ENCODE measurements at places on chromosomes 13 and 19. TPM values are rescaled to one million over a fixed set of nuclear protein-coding genes. Genes with fewer than 3 reads are reported as not detected.

The KLK15 gene
- total RNA-seq = not detected

The RFX2 gene
- 4.8 TPM for total RNA-seq

DNA sequence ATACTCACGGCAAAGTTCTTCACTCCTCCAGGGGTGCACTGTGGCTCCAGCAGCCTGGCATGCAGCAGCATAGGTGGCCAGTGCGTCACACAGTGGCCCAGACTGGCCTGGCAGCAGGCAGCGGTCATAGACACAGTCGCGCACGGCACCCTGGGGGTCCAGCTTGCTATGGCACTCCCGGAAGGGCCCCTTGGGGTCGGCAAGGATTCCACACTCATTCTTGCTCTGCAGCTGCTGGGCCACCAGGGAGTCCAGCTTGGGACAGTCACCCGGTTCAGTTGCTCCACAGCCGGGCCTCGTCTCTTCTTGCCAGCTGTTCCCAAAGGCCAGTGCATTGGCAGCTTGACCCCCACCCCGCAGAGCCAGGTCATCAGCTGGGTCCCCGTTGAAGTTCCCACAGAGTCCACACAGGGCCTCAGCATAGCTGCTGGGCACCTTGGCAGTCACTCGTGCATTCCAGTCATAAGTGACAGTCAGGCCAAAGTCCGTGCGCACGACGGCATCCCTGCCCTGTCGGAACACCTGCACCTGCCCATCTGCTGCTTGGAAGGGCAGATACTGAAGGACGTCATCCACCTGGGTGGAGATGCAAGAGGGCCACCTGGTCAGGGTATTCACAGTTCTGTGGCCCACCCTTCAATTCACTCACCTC is 20.6 kb downstream of the FCGBP start:
- DNase-seq = no peak

GRCh38 chr19:5454743-5455142 is 474 bp upstream of the ZNRF4 start:
- no peak for DNase-seq

DNA sequence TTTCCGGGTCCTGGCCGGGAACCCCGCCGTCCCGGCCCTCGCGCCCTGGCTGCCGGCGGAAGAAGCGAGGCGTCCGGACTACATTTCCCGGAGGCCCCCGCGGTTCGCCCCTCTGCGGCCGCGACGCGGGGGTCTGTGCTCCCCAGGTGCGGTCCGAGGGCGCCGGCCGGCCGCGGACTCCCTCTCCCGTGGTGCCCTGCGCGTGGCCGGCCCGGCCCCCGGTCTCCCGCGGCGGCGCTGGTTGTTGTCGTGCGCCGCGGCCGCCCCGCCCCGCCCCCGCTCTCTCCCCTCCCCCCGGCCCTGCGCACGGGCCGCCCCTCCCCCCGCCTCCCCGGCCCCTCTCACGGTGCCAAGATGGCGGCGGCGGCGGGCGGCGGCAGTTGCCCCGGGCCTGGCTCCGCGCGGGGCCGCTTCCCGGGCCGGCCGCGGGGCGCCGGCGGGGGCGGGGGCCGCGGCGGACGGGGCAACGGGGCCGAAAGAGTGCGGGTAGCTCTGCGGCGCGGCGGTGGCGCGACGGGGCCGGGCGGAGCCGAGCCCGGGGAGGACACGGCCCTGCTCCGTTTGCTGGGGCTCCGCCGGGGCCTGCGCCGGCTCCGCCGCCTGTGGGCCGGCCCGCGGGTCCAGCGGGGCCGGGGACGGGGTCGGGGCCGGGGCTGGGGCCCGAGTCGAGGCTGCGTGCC is at the start of gene KMT2B:
Gene KMT2B, plus strand, starts transcription at position 339 of the 680 bp plus-strand sequence. Its CDS starts 16 bp downstream, at position 355.
- DNase-seq = no peak
